ENCODE measurements at places on chromosomes 6 and 20. TPM values are rescaled to one million over a fixed set of nuclear protein-coding genes. Genes with fewer than 3 reads are reported as not detected.
A peak's percentile ranks its signal among the peaks of the same experiment; 100 is the strongest.

DNA sequence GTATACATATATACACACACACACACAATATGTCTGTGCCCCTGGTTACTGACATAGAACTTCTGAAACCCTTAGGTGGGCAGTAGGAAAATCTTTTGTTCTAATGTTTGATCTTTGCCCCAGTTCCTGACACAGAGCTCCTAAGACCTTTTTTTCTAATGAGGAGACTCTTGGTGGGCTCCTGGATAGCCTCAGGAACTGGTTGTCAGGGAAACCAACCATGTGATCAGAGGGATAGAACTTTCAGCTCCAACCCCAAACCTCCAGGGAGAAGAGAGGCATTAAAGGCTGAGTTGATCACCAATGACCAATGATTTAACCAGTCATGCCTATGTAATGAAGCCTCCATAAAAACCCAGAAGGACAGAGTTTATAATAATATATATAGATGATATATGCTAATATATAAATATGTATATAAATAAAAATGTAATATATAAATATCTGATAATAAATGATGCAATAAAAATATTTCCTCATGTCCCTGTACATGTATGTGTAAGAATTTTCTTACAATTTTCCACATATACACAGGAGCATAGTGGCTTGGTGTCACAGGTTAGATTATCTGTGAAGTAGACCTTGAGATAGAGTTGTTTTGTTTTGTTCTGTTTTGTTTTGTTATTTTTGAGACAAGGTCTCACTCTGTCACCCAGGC, 93.3 kb downstream of the GPX5 start:
- DNase-seq: no peak

GRCh38 chr6:87674290-87674689, 27.7 kb downstream of the AKIRIN2 start:
- no peak for DNase-seq

- no peak for DNase-seq
Measured at GRCh38 chr6:133447924-133448323, 206.8 kb downstream of the EYA4 start.

APCDD1L gene
- 2.8 TPM for total RNA-seq

EDN1 gene
- 30.2 TPM for total RNA-seq

TMEM217 gene
- total RNA-seq: 0.40 TPM

PRL gene
- not detected for total RNA-seq

DNA sequence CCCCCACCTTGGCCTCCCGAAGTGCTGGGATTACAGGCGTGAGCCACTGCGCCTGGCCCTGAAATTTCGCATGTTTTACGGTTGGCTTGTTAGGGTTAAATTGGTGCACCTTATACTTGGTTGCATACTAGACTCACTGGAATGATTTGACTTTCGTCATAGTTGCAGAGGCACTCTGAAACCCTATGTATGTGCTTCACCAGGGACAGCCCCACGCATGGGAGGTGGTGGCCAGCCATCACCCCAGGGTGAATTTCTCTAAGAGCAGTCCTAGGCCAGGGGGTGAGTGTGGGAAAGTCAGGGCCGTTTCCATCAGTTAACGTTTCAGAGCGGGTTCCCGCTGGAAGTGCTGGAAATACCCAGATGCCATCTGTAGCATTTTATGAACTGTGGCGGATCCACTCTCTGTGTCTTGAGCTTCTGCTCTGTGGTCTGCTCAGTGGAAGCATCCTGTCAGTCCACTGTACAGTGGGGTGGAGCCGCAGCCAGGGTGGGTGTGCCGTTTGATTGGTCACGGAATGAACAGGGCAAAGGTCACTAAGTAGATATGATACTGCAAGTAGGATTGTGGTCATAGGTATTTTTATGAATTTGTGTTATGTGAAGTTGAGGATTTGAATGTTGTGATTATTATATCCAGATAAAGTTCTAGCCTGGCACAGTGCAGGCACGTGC, 13.2 kb downstream of the DNAJC5 start:
- no peak for DNase-seq

ULBP2 gene
- total RNA-seq: 53.7 TPM

DNA sequence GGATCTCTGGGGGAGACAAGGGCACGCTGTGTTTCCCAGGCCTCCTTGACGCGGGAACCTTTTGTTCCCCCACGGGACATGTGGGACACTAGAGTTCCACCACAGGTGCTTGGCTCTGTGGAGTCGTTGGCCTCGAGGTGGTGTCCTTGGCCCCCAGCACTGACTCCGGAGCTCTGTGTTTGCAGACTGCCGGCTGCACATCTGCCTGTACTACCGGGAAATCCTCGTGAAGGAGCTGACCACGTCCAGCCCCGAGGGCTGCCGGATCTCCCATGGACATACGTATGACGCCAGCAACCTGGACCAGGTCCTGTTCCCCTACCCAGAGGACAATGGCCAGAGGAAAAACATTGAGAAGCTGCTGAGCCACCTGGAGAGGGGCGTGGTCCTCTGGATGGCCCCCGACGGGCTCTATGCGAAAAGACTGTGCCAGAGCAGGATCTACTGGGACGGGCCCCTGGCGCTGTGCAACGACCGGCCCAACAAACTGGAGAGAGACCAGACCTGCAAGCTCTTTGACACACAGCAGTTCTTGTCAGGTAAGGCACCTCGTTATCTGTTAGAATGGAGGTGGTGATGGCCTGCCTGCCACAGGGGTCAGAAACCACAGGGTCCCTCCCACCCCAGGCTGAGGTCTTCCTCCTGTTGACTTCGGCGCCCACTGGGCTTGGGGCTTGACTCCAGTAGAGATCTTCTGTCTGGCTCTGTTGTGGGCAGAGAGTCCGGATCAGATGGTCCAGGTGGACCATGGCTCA, 9.9 kb downstream of the IRF4 start:
- no peak for DNase-seq

DNA sequence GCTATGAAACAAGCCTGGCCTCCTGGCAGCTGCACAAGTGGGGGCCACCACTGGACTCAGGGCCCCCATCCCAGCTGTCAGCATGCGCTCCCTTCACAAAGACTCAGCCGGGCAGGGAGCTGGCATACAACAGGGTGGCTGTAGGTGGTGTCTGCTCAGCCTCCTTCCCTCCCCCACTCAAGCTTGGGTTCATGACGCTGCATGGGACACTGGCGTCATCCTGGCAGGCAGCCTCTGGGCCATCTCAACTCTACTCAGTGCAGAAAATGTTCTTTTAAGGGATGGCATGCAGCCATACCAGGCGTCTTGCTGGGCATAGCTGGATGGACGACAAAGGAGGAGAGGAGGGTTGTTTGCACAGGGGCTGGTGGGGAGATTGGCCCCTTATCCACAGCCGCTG, 30.5 kb downstream of the SAYSD1 start:
- no peak for DNase-seq

GRCh38 chr6:135145063-135145800, 35.9 kb upstream of the MYB start:
- DNase-seq: peak; percentile 19

KDM1B gene
- total RNA-seq: 14.3 TPM

EPPIN gene
- not detected for total RNA-seq

DNA sequence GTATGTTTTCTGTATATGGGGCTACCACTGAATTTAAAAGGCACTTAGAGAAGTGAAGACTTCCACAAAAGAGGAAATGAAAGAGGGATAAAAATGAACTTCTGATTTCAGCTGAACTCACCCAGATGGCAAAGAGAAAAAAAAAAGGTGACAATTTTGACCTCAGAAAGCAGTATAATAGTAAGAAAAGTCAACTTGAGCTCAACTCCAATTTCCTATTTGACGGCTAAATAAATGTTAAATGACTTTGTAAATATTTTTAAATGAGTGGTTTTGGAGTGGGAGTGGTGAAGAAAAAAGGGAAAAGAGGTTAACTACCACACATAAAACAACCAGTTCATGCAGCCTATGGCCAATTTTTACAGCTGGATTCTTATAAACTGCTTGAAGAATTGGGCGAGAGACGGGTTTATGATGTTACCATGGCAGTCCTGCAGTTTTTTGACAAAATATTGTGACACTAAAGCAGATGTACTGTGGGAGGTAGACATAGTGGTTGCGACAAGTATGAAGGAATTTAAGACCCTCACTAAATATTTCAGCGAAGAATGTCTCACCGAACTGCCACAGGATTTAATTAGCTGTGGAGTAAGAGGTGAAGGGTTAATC, 49.8 kb upstream of the ADTRP start:
- DNase-seq: no peak

GRCh38 chr6:134584847-134585516, 267.1 kb upstream of the SGK1 start:
- DNase-seq: no peak

DNA sequence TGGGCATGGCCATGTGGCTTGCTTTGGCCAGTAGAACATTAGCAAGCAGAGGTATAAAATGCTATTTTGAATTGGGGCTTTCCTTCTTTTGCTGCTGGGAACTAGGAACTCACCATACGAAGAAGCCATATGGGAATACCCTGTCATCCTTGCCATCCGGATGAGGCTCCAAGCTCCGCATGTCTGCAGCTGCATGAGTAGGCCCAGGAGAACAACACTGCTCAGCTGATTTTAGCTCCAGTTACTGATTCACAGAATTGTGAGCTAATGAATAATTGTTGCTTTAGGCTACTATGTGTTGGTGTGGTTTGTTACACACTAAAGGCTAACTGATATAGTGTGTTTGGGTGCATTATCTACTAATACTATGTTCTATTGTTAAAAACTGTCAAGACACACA, 2.7 kb upstream of the PLCB4 start:
- DNase-seq: no peak

DNA sequence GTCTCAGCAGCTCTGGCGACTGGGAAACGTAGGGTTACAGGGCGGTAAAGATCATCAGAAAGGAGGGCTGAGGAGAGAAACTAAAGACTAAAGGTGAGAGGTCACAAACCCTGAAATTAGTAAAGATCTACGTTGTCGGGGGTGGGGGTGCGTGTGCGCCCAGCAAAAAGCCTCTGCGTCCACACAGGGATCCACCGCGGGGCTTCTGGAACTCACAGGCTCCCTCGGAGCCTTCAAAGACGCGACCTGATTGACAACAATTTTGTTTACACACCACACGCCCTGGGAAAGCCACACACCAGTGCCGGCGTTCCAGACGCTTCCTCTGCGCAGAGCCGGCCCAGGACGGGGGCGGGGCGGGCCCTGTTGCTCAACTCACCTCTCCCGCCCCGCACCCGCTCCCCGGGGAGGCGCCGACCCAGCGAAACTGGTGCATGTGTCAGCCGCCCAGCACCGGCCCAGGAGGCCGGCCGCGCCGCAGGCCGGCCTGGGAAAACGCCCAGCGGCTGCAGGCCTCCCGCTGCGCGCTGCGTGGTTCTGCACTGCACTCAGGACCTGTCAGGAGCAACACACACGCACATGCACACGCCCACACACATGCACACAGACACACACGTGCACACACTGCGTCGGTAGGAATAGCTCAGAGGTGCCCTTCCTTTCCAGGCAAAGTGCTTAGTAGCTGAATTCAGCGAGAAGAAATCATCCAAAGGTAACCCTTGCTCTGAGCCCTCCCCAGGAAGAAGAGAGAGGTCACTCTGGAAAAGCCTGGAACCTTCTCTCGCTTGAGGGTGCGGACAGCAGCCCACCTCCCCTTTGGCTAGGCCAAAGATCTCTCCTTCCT, 57.2 kb upstream of the ARID1B start:
- DNase-seq: peak; percentile 94

SAMHD1 gene
- 12.7 TPM for total RNA-seq

- no peak for DNase-seq
Measured at GRCh38 chr6:40556881-40557280, 30.3 kb downstream of the LRFN2 start.

DNA sequence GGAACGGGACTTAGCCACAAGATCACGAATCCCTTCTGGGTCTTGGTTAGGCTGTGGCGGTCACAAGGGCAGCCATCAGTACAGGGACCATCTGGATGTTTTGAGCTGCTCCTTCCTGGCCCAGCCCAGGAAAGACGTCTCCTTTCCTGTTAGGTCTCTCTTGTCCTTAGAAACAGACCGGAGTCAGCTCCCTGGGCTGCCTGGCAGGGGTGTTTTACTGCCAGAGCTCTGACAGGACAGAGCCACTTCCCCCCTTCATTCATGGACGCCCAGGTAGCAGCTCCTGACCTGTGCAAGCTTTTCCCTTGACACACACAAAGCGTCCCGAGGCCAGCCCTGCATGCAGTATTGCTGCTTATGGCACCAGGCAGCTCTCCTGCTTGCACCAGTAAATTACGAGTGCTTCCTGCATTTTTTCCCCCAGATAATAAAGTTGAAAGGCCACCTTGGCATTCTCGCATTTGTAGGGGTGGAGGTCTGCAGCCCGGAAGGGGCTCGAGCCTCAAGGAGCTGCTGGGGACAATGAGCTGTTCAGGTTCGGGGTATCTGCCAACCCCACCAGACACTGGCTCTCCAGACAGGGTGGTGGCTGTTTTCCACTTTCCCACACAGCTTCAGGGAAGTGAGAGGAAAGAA, 87.4 kb downstream of the NOL4L start:
- DNase-seq: no peak

PRR18 gene
- not detected for total RNA-seq

GRCh38 chr6:2244261-2245102, 923 bp downstream of the GMDS start:
- no peak for DNase-seq

- DNase-seq: peak; percentile 79
Measured at GRCh38 chr6:170152989-170153388, 137.9 kb downstream of the DLL1 start.

DNA sequence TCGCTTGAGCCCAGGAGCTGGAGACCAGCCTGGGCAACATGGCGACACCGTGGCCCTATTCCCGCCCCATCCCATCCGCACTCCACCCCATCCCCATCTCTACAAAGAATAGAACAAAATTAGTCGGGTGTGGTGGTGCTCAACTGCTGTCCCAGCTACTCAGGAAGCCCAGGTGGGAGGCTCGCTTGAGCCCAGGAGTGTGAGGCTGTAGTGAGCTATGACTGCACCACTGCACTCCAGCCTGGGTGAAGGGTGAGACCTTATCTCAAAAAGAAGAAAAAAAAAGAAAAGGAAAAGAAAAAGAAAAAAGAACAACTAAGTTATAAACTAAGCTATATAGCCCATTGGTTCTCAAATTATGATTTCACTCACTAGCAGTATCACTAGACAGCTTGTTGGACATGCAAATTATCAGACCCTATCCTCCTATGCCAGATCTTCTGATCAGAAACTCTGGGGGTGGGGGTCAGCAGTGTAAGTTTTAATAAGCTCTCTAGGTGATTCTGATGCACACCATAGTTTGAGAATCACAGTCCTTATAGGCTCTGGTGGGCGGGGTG, 491 bp upstream of the ITCH start:
- no peak for DNase-seq

GRCh38 chr20:11140359-11140758, 466.6 kb upstream of the JAG1 start:
- peak; percentile 84 for DNase-seq

GRCh38 chr6:121873595-121873994, 438.1 kb downstream of the GJA1 start:
- DNase-seq: no peak

- DNase-seq: peak; percentile 53
Measured at GRCh38 chr6:158758451-158758860, 60.7 kb downstream of the EZR start.

DNA sequence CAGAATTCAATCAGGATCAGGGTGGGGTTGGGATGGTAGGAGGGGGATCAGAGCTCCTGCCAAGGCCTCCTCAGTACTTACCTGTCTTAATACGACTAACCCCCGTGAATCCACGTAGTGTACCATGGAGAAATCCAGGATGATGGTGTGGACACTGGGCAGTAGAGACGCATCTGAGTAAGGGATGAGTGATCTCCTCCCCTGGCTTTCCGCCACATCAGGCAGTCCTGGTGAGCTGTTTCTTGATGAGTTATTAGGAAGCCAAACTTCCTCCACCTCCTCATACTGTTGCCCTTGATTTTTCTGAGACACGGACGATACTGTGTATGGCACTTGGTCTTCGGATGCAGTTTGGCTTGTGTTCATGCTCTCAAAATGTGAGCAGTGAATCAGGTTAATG, 34.2 kb upstream of the SRPK1 start:
- peak; percentile 60 for DNase-seq

Measured in Daoy (cell line).